Tongue (tissue), 3 donors: ENCODE measurements at places on chromosomes 2 and 18.
A peak's percentile ranks its signal among the peaks of the same experiment; 100 is the strongest.

GRCh38 chr2:134778372-134778771 is 59.6 kb upstream of the TMEM163 start:
- DNase-seq: no peak

DNA sequence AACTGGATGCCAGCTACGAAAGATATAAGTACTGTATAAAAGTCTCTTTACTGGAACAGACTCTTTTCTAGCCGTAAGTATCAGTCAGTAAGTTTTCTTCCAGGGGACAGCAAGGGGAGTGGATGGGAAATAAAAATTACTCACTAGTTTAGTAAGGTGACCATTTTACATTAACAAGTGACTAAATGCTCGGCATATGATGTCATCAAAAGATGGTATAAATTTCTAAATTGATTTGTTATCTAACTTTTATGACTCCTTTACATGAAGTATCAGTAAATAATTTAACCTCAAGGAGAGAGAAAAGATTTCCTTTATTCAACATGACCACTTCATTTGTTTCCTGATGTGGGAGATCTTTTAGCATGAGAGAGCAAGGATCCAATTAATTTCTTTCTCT is 859.0 kb upstream of the LRRTM1 start:
- no peak for DNase-seq

- peak; percentile 63 for DNase-seq
These were observed 44.2 kb upstream of the SLC39A10 start for GRCh38 chr2:195612611-195613495.

GRCh38 chr2:217791551-217791950 is 211.2 kb downstream of the TNS1 start:
- no peak for DNase-seq
